ENCODE measurements at places on chromosomes 7 and 10.

DNA sequence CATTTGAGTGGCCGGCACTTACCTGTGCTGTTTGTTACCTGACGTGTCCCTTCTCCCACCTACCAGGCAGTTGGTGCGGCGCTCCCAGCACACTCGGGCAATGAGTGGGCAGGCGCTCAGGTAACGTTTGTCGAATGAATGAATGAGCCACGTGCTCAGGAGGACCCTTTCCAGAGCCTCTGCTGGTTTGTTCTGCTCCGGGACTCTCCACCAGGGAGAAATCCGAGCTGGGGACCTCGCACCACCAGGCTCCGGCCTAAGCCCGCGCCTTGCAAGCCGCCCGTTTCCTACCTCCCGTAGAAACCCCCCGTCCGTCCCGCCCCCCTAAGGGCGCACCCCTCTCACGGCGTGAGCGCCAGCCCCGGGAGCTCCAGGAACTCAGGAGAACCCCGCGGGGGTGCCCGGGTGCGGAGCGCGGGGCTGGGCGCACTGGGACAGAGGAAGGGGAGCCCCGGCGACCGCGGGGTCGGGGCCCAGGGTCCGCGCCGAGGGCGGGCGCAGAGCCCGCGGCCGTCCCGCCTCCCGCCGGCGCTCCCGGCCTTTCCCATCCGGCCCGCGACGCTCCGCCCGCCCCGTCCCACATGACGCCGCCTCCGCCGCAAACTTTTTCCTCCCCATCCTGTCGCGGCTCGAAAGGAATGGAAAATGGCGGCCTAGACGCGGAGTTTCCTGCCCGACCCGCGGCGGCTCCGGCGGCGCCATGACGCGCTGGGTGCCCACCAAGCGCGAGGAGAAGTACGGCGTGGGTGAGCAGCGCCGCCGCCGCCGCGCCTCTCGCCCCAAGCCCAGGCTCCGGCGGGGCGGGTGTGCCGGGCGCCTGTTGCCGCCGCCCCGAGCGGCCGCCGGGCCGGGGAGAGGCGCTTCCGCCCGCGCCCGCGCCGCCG, at the start of gene DOCK1:
DOCK1 (plus strand) TSS at position 611 of the 884 bp plus-strand sequence; CDS start at position 701, 90 bp downstream.
- DNase-seq, result peak; percentile 68

GRCh38 chr10:126917975-126918908, 13.0 kb downstream of the DOCK1 start:
- DNase-seq, result peak; percentile 40

- no peak for DNase-seq
Observed at GRCh38 chr10:87842220-87842641, 21.1 kb downstream of the KLLN start.

- peak; percentile 74 for DNase-seq
Observed at GRCh38 chr7:107742678-107743566, 1.0 kb upstream of the CBLL1 start.

GRCh38 chr10:13938950-13939349, 352.2 kb downstream of the PRPF18 start:
- DNase-seq, result no peak

- DNase-seq, result peak; percentile 70
Observed at GRCh38 chr10:98028168-98028770, 2.2 kb downstream of the CRTAC1 start.

DNA sequence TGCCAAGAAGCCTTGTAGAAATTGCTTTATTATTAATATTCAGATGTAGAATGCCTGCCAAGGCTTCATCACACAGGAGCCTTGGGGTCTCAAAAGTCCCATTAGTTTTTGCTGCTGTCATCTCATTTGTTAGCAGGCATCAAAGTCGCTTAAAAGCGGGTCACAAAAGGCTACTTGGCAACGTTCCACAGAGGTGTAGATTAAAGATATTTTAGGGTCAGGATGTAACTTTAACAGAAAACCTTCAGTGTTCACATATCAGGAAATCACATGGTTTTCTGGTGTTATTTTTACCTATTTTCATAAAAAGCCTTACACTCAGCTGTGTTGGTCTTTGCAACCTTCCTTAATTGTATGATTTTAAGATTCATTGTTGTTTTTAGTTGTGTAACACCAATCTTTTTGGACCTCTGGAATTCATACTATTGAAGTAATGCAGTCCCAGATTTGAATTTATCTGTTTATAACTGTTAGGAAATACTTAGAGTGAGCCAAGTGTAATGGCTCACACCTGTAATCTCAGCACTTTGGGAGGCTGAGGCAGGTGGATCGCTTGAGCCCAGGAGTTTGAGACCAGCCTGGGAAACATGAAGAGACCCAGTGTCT, 65.3 kb downstream of the TET1 start:
- DNase-seq, result no peak

DNA sequence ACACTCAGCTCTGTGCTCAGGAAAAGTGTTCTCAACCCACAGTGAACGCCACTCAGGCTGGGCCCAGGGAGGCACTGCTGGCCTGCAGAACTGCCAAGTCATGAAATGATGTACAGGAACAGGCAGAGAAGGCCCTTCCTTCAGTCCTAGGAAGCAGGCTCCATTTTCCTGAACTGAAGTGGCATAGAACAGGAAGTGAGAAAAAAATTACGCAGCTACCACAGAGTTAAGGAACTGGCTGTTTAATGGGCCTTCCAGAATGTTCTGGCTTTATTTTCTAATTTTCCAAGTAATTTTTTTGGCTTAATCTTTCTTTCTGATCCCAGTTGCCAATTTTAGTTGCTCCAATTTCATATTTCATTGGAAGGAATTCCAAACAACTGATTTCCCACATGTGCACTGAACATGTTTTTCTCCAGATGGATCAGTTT, 39.3 kb downstream of the LRRC18 start:
- DNase-seq, result no peak

GRCh38 chr7:121873289-121874194, 581 bp downstream of the PTPRZ1 start:
- DNase-seq, result peak; percentile 3

- no peak for DNase-seq
Observed at GRCh38 chr10:31153692-31154091, 122.0 kb upstream of the ZNF438 start.

- DNase-seq, result no peak
Observed at GRCh38 chr10:115979576-115979975, 293.4 kb downstream of the GFRA1 start.

GRCh38 chr7:146741911-146742310, 625.3 kb downstream of the CNTNAP2 start:
- DNase-seq, result no peak

GRCh38 chr7:21317966-21318915, 109.6 kb upstream of the SP4 start:
- DNase-seq, result no peak

- no peak for DNase-seq
Observed at GRCh38 chr7:28458732-28459131, 46.4 kb downstream of the CREB5 start.

- DNase-seq, result no peak
Observed at GRCh38 chr7:101536668-101537067, 92.4 kb downstream of the MYL10 start.

DNA sequence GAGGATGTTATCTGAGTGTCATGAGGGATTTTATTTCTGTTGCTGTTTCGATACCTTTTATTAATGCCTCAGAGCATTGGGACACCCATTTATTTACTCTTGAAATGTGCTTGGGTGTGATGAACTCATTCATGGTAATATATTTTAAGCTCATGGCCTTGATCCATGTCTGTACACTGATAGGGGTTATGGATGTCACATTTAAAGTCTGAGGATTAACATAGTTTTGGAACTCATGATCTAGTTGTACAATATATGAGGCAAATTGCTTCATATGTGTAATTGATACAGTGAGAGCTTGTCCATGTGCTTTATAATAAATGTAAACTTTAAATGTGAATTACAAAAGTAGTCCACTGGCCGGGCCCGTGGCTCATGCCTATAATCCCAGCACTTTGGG, 23.0 kb upstream of the ZRANB1 start:
- no peak for DNase-seq

DNA sequence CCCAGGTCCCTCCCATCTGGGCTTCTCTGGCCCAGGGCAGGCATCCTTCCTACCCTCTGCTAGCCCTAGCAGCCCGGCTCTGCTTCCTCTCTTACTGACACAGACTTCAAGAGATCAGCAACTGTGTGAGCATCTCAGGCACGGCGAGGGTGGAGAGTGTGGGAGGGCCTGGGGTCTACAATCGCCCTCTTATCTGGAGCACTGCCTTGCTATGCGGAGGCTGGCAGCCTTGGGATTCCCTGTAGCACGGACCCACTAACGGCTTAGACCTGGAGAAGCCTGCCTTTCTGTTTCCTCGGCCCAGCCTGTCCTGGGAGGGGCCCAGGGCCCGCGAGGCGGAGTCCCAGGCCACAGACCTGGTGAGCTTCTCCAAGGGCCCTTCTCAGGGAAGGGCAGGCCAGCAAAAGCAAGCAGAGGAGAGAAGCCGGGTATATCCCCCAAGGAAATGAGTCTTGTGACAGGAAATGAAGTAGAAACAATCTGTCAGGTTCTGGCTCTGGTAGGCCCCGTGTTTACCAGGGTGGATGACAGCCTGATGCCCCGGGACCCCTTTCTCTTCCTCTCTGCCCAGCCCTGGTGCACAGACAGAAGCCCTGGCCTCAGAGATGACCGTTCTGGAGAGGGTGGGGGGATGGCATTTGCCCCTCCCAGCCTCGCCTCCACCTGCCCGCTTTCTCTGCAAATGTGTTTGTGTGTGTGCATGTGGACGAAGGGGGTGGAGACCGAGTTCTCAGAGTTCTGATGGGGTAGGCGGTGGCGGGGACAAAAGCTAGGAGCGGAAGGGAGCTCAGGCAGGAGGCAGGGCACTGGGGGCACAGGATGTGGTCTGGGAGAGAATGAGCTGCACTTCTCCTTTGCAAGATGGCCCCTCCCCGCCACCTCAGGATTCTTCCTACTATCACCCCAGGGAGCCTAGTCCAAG, 2.5 kb downstream of the LRCH4 start:
- DNase-seq, result peak; percentile 81
